ENCODE measurements at places on chromosomes 12 and 14.

DNA sequence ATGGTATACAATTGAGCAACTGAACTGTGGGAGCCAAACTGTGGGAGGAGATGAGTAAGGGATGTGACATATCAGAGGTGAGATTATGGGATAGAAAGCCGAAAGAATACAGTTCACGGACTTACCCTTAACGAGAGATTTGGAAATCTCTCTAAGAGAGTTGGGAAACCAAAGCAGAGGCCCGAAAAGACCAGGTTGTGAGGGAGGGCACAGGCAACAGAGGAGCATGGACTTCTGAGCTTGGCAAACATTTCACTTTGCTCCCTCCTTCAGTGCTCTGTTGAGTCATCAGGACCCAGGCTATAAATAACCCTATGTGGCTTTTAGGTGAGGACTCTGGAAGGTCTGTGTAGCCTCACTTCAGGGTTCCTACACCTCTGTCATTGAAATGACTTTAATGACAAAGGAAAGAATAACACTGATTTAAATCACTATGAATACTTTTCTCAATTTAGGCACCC lies 120.6 kb downstream of the TGFB3 start:
- no peak for DNase-seq

- no peak for DNase-seq
Observed at GRCh38 chr12:51911307-51911706, 4.0 kb downstream of the ACVRL1 start.

- no peak for DNase-seq
Observed at GRCh38 chr12:96442906-96443305, 42.7 kb upstream of the CDK17 start.

DNA sequence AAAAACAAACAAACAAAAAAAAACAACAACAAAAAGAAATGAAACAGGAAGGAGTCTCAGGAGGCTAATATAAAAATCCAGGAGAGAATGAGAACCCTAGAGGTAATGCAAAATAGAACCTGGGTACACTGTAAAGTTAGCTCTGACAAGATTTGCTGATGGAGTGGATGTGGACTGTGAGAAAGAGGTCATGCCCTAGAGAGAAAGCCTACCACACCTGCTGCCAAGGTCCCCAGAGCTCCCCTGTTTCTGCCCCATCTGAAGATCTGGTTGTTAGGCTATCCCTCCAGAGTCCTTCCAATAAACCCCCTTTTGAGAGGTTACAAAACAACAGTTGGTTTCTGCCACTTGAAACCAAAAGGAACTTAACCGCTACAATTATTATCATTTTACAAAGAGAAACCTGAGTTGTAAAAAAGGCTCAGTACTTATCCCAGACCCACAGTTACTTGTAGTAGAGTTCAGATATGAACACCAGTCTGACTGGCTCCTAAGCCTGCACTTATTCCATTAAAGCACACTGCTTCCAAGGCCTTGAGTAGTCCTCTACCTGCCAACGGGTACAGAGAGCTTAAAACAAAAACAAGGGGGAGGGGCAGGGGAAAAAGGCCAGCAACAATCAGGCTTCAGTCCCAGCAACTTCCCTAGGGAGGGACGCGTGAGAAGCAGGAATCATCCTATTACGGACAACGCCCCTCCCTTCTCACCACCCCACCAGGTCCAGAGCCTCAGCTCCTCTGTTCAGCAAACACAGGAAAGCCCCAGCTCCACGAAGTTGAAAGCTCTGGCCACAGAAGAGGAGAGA lies 27.7 kb downstream of the PPP1R13B start:
- no peak for DNase-seq

- no peak for DNase-seq
Observed at GRCh38 chr14:58082011-58082410, 70.0 kb downstream of the ARMH4 start.

DNA sequence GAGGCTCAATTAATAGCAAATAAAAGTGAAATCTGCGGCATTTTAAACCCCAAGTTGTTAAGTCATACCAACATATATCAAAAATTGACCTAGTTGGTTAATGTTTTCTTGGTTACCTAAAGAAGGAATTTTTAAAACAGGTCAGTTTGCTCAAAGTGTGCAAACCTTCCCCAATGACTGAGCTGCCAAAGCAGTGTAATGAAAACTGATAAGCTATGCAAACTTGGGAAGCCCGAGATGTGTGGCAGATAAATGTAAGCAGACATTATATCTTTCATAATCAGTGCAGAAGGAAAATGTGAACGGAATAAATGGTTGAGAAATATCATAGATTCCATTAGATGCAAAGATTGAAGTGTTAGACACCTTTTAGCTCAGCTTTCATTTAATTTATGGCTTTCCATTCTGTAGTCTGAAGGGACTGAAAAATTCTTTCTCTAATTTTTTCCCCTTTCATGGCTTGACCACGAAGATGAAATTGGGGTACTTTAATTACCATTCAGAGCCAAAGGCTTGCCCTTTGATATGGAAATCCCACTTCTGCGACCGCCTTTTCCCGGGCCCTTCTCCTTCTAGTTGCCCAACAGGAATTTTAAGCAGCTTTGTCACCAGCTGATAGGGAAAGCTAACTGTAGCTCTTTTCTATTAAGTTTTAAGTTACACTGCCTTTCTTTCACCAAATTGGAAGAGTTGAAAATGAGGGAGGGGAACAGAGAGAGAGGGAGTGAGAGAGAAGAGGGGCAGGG lies 306.6 kb upstream of the SOX5 start:
- no peak for DNase-seq

- no peak for DNase-seq
Observed at GRCh38 chr14:103084021-103084919, at the start of gene LBHD2. TSS of gene LBHD2 (plus strand) at chr14:103084210. CDS start at chr14:103086013, 1,803 bp downstream.

GRCh38 chr14:71933001-71933587 lies 865 bp downstream of the RGS6 start:
- DNase-seq = no peak

DNA sequence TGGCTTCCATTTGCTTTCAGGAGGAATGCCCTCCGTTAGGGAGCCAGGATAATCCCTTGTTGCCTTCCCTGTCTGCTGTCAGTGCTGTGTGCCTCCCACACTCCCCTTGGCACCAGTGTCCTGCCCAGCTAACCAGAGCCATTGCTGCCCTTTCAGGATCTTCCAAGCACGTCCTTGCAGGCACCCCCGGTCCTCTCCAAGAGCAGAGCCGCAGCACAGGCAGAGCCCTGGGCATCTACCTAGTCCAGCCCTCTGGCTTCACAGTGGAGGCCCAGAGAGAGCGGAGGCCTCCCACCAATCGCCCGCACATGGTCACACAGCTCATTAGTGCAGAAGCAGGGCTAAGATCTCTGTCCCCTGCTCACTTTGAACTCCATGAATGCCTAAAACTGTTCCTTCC lies 39.0 kb upstream of the TSPAN9 start:
- DNase-seq = no peak

GRCh38 chr12:67523538-67523937 lies 125.0 kb upstream of the DYRK2 start:
- no peak for DNase-seq

DNA sequence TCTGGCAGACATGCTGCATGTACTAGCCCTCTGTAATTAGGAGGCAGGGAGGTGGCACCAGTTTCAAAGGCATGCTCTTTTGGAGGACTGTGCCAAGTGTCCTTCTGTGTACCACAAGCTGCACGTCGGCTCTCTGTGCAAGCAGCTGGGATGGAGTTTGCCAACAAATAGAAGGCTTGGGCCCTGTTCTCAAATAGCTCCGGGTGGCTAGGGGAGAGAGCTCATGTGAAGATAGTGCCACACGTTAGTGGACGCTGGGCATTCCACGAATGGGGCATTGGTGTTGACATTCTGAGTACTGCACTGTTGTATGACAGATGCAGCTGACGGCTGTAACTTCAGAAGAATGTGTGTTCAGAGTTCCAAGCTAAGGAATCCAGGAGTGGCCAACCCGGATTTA lies 4.4 kb downstream of the AACS start:
- DNase-seq = no peak

DNA sequence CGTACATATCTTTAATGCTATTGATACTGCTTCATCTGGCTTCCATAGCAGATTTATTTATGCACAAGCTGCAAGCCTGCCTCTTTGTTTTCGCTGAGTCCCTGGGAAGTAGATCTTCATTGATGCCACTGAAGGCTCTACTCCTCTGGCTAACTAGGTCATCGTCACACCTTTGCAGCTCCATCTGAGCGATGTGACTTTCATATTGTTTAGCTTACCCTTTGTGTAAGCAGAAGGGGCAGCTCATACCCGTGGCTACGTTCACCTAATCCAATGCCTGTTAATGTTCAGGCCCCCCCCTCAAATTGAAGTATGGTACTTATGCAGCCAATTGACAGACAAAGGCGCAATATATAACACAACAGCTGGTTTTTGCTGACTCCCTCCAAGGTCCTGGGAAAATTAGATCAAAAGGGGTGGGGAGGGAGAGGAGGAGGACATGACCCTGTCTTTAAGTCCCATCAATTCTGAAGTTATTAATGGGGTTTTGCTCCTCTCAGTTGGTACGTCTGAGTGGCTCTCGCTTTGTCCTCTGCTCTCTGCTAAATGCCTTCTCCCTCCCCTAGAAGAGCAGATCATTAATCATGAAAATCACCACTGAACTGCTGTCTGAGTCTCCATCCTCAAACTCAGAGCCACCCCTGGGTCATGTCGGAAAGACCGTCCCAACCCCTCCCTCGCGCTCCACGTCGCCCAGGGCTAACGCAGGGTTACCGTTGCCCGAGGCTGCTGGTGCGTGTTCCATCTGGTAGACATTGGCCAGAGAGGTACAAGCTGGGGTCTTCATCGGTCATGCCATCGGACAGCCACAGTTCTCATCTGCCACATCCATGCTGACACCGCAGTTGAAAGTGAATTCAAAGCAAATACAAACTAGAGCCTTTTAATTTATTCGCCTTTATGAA lies 128.8 kb downstream of the ADGRD1 start:
- DNase-seq = no peak

GRCh38 chr12:13061377-13061776 lies 17.2 kb downstream of the FAM234B start:
- DNase-seq = no peak

- DNase-seq = no peak
Observed at GRCh38 chr14:40629144-40629543, 977.5 kb upstream of the LRFN5 start.

DNA sequence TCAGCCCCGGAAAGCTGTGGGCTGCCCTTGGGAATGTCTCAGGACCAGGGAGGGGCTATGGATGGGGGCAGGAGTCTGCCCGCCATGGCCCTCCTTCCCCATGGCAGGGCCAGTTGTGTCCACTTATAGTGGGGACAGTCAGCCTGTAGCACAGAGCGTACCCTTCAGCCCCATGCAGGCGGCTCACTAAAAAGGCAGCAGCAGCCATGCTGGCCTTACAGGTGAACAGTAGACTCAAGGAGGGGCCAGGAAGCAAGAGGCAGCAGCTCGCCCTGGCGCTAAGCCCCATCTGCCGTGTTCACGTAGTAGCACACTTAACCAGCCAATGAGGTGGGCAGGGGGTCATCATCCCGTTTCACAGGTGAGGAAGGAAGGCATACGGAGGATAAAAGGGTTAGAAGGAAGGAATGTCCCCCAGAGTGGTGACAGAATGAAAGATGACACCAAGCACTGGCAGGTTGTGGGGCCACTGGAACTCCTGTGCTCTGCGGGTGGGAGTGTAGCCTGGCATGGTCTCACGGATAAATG lies 52.7 kb downstream of the FAM222A start:
- DNase-seq = no peak

DNA sequence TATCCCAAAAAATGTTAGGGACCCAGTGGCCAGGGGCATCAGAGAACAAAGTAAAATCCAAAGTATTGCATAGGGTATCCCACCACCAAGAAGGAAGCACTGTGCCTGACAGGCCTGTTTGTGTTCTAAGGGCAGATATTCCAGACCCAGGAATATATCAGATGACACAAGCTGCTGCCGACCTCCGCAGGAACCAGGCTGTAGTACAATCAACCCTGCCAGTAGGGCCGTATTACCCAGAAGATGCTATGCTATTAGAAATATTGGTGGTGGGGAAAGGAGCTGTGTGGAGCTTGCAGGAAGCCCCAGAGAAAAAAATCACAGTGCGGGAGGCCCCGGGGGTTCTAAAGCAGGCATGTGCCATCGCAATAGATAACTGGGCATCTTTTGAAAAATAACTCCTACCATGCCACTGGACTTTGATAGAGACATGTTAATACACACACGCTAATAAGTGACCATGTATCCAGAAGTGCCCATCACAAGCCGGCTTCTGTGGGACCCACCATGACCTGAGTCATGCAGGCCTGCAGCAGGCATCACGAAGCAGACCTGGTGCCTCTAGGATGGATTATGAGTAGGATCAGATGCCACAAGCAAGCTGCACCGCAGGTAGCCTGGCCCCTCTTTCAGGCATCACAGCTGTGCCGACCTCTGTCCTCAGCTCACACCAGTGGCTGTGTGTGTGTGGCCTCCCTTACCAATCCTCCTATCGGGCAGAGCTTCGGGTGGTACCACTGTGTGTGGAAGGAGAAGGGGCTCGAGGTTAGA lies 242.7 kb downstream of the BCL11B start:
- DNase-seq = no peak

- no peak for DNase-seq
Observed at GRCh38 chr12:26937443-26937862, 328 bp downstream of the INTS13 start.

DNA sequence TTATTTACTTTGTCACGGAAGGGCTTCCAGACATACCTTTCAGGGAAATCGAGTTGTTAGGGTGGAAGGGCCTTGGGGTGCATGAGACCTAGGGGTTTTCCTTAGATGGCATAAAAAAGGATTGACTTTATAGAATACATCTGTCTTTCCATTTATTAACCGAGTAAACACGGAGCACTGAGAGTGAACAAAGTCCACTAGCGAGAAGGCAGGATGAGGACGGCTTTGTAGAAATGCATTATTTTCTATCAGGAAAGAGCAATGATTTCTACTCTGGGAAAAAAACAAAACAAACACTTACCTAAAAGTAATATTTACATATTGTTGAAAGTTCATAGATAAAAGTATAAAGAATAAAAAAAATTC lies 91.8 kb downstream of the RCOR1 start:
- no peak for DNase-seq

DNA sequence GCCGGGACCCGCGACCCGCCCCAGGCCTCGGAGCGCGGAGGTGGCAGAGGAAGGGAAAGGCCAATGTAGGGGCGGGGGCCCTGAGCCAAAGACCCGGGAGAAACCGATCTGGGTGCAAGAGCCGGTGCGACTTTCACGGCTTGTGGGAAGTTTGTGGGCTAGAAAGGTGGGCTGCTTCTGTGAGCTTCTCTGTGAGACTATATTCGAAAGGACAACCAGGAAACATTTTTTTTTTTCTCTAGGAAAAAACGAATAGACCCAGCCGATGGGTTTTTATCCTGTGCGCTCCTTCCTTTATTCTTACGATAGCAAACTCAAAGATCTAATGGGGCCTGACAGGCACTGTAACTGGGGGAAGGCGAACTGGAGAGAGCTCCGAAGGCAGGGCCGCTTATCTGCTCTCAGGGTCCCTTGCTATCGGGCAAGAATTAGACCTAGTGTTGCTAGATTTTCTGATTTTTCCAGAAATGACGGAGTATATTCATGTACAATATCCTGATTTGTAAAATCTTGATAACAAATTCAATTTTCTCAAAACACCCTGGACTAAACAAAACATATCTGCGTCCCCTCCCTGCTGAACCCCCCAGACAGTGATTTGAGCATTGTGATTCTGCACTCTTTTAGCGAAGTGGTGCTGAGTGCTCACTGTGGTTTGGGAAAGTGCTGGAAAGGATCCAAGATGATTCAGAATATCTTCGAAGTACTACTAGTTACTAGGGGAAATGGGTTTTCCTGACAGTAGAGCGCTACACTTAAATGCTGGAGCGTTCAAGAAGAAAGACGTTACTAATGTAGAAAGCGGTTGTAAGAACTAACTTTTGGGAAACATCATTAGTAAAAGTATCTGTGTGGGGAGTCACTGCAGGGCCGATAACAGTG lies 563 bp upstream of the STXBP6 start:
- DNase-seq = no peak

GRCh38 chr12:78118036-78118435 lies 287.3 kb downstream of the NAV3 start:
- DNase-seq = no peak
